ENCODE measurements at places on chromosomes 7 and 10.

GRCh38 chr10:8296090-8296733, 241.7 kb downstream of the GATA3 start:
- DNase-seq: no peak

- DNase-seq: peak; percentile 8
These were observed 109.8 kb upstream of the NOBOX start for GRCh38 chr7:144513334-144513733.

- DNase-seq: no peak
These were observed 362.6 kb downstream of the PAXIP1 start for GRCh38 chr7:154640266-154640865.

- DNase-seq: no peak
These were observed 99.1 kb upstream of the JCAD start for GRCh38 chr10:30158325-30158960.

- DNase-seq: no peak
These were observed 295.4 kb upstream of the NPSR1 start for GRCh38 chr7:34362621-34363020.

GRCh38 chr7:105268511-105269392, 120.0 kb downstream of the SRPK2 start:
- no peak for DNase-seq

- no peak for DNase-seq
These were observed 95.0 kb downstream of the CALD1 start for GRCh38 chr7:134874407-134874806.

DNA sequence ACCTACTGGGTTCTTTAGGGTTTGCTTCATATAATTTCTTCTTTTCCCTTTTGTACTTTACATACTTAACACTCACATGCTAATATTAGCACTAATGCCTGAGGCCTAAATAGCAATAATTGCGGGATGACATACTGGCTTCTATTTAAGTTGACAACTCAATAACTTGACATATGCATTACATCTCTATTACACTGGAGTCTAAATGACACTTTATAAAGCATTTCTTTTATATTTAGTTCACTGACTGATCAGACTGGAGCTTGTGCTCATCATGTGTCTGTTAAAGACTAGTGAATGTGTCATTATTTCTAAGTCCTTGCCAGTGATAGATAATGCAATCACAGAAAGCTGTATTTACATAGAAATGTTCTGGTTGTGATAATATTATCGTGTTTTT, 472.1 kb upstream of the SEMA3A start:
- DNase-seq: no peak

Measured in activated CD4-positive, alpha-beta T cell treated with anti-CD3 and anti-CD28 coated beads for 36 hours (primary cell).